ENCODE measurements at places on chromosomes 7 and 10.
A peak's percentile ranks its signal among the peaks of the same experiment; 100 is the strongest.

DNA sequence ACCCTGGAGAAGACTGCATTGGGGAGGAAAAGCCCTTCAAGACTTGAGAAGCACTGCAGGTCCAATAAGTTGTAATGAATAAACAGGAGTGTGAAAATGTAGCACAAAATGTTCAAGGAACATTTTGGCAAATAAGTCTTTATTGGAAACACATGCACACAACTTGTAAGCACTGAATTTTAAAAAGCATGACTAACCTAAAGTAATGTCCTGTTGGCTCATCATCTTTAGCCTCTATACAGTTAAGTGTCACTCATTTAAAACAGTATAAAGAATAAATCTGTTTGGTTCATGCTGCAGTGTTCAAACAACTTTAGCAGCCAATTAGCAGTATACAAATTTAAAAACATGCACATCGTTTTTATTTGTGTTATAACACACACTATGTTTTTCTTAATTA lies 108.6 kb downstream of the CDK6 start:
- DNase-seq: no peak

DNA sequence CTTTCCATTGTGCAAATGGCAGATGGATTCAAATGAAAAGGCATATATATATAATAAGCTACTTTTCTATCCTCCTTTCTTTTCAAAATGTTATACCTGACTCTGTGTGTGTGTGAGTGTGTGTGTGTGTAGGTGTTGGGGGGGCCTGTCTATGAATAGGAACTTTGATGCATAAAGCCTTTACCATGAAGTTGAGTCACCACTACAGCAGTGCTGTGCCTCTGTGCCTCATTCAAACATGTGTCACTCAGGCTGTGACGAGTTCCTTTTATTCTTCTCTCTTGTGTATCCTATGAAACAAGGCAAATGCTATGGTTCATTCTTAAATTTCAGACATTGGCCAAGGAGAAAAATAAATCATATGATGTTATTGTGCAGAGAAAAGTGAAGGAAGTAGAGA lies 52.7 kb upstream of the DKK1 start:
- no peak for DNase-seq

- no peak for DNase-seq
Measured at GRCh38 chr10:58776568-58777318, 264.1 kb downstream of the BICC1 start.

DNA sequence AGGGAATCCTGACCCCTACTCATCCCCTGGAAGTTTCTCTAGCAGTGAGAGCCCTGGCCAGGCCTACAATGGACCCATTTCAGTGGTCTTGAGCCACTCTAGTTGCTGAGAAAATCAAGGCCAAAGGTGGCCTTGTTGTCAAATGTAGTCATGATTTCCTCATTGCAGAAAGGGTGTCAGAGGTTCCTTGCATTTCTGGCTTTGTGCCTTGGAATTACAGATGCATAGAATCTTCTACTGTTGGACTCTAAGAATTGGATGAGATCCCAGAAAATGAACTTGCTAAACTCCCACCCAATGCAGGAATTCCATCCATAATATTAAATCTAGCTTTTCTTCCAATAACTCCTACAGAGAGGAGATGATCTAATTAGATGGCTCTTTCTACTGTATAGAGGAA lies 12.2 kb downstream of the CPA2 start:
- no peak for DNase-seq

GRCh38 chr10:13659887-13660550 lies 73.3 kb downstream of the PRPF18 start:
- peak; percentile 73 for DNase-seq

Measured in urothelium cell line (cell line).